ENCODE measurements at places on chromosomes 2 and 18. TPM values are rescaled to one million over a fixed set of nuclear protein-coding genes. Genes with fewer than 3 reads are reported as not detected.

The SMIM21 gene
- total RNA-seq: not detected

The TMEM169 gene
- total RNA-seq: 0.84 TPM

The SLC30A3 gene
- total RNA-seq: not detected

The KCNIP3 gene
- total RNA-seq: 0.47 TPM

DNA sequence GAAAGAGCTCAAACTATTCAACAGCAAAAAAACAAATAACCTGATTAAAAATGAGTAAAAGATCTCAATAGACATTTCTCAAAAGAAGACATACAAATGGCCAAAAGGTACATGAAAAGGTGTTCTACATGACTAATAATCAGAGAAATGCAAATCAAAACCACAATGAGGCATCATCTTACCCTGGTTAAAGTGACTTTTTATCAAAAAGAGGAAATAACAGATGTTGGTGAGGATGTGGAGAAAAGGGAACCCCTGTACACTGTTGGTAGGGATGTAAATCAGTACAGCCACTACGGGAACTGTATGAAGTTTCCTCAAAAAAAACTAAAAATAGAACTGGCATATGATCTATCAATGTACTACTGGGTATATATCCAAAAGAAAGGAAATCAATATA, 39.8 kb upstream of the TMEM163 start:
- H3K4me3 ChIP-seq: no peak overlapping the region
- no peaks in the 10 kb centered on the region for H3K27me3 ChIP-seq
- DNase-seq: no peak
- H3K4me1 ChIP-seq: no peaks in the 10 kb centered on the region
- H3K36me3 ChIP-seq: no peaks in the 10 kb centered on the region

- no peak for DNase-seq
- H3K4me1 ChIP-seq: peaks cover 49% of the 10 kb centered on the region
- H3K27ac ChIP-seq: no peak overlapping the region
- H3K4me3 ChIP-seq: no peak overlapping the region
Observed at GRCh38 chr18:61578846-61579245, 245.6 kb downstream of the CDH20 start.

GRCh38 chr2:237731663-237732062, 66.9 kb upstream of the RBM44 start:
- H3K4me3 ChIP-seq: no peak overlapping the region
- DNase-seq: peak; percentile 60
- peaks cover 69% of the 10 kb centered on the region for H3K4me1 ChIP-seq
- H3K27me3 ChIP-seq: no peaks in the 10 kb centered on the region

DNA sequence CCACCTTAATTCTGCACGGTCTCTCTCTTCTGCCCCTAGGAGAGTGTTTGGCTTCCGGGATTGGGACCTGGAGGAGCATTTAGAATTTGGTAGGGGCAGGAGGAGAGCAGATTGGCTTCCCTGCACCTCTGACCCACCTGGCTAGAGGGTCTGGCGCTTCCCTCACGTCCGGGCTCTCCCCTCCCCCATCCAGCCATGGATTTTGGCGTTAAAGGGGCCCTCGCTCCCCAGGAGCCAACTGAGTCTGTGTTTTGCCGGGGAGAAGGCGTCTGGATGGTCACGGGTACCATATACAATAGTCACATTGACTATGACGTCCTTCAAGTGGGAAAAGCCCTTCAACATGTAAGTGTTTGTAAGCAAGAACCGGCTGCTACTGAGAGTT, 6.6 kb downstream of the HOXD3 start:
- no peaks in the 10 kb centered on the region for H3K36me3 ChIP-seq
- no peak overlapping the region for H3K27ac ChIP-seq
- no peak for DNase-seq
- no peaks in the 10 kb centered on the region for H3K27me3 ChIP-seq
- H3K4me1 ChIP-seq: no peaks in the 10 kb centered on the region

DNA sequence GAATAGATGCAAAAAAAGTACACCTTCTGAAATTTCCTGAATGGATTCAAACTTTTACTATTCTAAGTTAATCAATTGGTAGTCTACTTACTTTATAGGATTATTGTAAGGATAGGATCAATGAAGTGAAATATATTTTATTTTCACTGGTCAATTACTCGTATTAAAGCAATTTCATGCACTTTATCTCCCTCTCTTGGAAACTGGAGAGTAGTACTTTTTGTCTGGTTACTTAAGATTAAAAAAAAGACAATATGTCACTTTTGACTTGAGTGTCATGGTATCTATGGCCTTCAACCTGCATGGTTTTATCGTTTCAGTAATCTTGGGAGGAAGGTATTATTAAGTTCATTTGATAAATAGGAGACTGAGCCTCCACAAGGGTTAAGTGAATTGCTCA, 1.0 kb upstream of the KYNU start:
- H3K4me1 ChIP-seq: peaks cover 36% of the 10 kb centered on the region
- H3K27me3 ChIP-seq: no peaks in the 10 kb centered on the region
- no peak for DNase-seq
- H3K4me3 ChIP-seq: no peak overlapping the region

GRCh38 chr18:31741097-31741735, 19.5 kb downstream of the SLC25A52 start:
- DNase-seq: peak; percentile 23
- H3K36me3 ChIP-seq: no peaks in the 10 kb centered on the region
- no peak overlapping the region for H3K4me3 ChIP-seq
- no peak overlapping the region for H3K27ac ChIP-seq

GRCh38 chr2:204353823-204354222, 191.5 kb upstream of the PARD3B start:
- H3K27ac ChIP-seq: no peak overlapping the region
- H3K4me1 ChIP-seq: peaks cover 32% of the 10 kb centered on the region
- no peak overlapping the region for H3K4me3 ChIP-seq
- DNase-seq: no peak
- H3K27me3 ChIP-seq: no peaks in the 10 kb centered on the region

GRCh38 chr18:10265560-10266333, 188.7 kb upstream of the APCDD1 start:
- no peaks in the 10 kb centered on the region for H3K27me3 ChIP-seq
- no peak overlapping the region for H3K4me3 ChIP-seq
- no peak for DNase-seq

GRCh38 chr2:195514365-195514764, 142.7 kb upstream of the SLC39A10 start:
- no peaks in the 10 kb centered on the region for H3K27me3 ChIP-seq
- no peak for DNase-seq
- no peaks in the 10 kb centered on the region for H3K4me1 ChIP-seq
- H3K4me3 ChIP-seq: no peak overlapping the region
- no peaks in the 10 kb centered on the region for H3K36me3 ChIP-seq

DNA sequence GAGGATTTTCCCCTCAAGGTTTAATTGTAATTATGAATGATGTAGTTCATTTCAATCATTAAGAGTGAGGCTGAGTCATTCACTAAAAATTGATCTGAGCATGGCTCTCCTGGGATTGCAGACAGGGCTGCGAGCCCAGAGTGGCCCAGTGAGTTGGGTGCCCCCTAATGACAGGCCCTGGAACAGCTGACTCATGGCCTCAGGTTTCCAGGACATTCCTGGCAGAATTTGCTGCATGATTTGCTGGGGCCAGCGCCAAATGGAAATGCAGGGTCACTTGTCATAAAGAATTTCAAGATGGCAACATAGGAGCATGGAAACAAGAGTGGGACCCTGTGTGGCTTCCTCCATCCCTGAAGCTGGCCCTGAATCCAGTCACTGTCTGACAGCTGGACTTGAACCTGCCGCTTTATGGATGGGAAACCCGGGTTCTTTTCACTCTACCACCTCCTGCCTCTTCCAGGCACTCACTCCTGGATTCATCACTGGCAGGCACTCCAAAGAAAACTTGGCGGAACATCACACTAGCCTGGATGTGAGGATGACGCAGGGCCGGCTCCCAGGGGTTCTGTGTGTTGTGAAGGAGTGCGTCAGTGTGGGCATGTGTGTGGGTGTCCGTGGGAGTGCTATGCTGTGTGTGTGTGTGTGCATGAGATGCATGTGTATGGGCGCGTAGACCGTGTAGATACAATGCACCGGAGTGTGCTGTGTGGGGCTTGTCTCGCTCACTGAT, 15.2 kb downstream of the OTOF start:
- H3K4me1 ChIP-seq: no peaks in the 10 kb centered on the region
- no peak for DNase-seq
- no peak overlapping the region for H3K27ac ChIP-seq

DNA sequence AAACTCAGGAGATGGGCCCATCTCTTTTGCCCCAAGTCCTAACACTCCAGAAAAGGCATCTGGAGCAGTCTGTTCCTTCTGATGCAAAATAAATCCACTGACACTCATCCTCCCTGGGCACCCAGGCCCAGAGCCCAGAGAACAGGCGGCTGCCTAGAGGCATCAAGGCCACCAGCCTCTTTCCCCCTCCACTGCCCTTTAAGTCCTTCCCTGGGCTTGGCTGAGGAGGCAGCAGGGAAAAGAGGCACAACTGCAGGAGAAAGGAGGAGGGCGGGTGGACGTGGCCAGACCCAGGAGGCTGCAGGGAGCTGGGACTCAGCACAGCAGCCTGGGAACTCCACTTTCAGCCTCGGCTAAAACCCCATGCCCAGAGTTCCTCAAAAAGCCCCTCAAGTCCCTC, 99.7 kb upstream of the ID2 start:
- no peaks in the 10 kb centered on the region for H3K27me3 ChIP-seq
- no peak overlapping the region for H3K4me3 ChIP-seq
- H3K36me3 ChIP-seq: no peaks in the 10 kb centered on the region
- no peak overlapping the region for H3K27ac ChIP-seq
- peaks cover 4% of the 10 kb centered on the region for H3K4me1 ChIP-seq

- H3K27ac ChIP-seq: no peak overlapping the region
- H3K4me3 ChIP-seq: no peak overlapping the region
- peak; percentile 22 for DNase-seq
- peaks cover 9% of the 10 kb centered on the region for H3K4me1 ChIP-seq
- H3K36me3 ChIP-seq: no peaks in the 10 kb centered on the region
Observed at GRCh38 chr18:42052122-42052708, 97.2 kb downstream of the PIK3C3 start.

DNA sequence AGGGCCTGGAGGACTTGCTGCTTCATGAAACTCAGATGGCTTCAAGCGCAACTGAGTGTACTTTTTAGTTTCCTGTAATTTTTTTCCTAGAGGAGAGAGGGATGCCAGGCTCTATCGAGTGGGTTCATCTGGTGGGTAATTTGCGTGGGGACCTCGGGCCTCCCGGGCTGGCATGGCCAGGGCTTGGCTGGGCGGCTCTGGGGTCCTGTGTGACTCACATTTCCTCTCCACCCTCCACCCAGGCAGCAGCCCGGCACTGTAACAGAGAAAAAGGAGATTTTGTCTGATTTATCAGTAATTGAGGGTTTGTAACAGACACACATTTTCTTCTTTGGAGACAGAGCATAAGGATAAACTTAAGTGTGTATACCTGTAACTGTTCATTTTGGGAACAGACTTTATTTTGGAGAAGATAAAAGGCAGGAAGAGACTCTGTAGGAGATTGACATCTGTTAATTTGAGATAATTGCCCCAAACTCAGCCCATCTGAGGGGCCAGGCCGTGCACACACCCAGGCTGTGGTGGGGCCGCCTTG, 64.3 kb downstream of the NFATC1 start:
- DNase-seq: no peak
- no peak overlapping the region for H3K27ac ChIP-seq
- no peaks in the 10 kb centered on the region for H3K27me3 ChIP-seq
- peaks cover 2% of the 10 kb centered on the region for H3K36me3 ChIP-seq
- H3K4me3 ChIP-seq: no peak overlapping the region
- peaks cover 34% of the 10 kb centered on the region for H3K4me1 ChIP-seq

GRCh38 chr2:222830164-222830563, 30.7 kb upstream of the ACSL3 start:
- no peak overlapping the region for H3K27ac ChIP-seq
- H3K27me3 ChIP-seq: no peaks in the 10 kb centered on the region
- DNase-seq: no peak
- no peak overlapping the region for H3K4me3 ChIP-seq
- H3K4me1 ChIP-seq: no peaks in the 10 kb centered on the region
- no peaks in the 10 kb centered on the region for H3K36me3 ChIP-seq

DNA sequence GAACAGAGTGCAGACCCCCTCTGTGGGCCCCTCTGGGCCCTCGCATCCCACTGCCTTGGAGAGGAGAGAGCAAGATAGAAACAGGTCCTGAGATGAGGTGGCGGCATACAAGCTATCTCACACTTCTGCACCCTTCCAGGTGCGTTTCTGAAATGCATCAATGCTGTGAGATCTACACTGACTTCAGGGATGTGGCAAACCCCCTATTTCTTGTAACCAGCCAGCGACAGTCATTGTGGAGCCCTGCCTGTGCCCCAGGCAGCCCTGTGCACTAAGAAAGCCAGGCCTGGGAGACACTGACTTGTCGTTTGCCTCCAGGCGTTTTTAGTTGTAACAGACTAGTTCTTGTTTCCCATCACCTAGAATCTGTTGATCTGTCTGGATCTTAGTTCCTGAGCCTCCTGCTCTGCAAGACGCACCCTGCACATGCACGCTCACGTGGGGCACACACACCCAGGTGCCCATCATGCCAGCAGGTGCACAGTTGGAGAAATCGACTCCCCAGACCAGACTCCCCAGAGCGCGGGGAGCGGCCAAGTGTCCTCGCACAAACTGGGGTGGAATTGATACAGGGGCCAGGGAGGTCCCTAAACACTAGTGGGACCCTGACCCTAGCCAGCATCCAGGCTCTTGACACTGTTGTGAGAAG, 238.0 kb downstream of the FAM210A start:
- H3K4me1 ChIP-seq: no peaks in the 10 kb centered on the region
- no peaks in the 10 kb centered on the region for H3K27me3 ChIP-seq
- no peak overlapping the region for H3K27ac ChIP-seq
- H3K4me3 ChIP-seq: no peak overlapping the region
- H3K36me3 ChIP-seq: no peaks in the 10 kb centered on the region
